Activated naive CD4-positive, alpha-beta T cell treated with anti-CD3 and anti-CD28 coated beads, Interleukin-2, amount 10 ng/mL, durations not matched to agents 5 hours and 36 hours (primary cell): ENCODE measurements at places on chromosomes 1 and 21. TPM values are rescaled to one million over a fixed set of nuclear protein-coding genes. Genes with fewer than 3 reads are reported as not detected.

The CHODL gene
- total RNA-seq: not detected

The SLC35E2B gene
- 77.9 TPM for total RNA-seq

The GPA33 gene
- total RNA-seq: 8.4 TPM

The HTR1D gene
- not detected for total RNA-seq

The PRDM16 gene
- 6.0 TPM for total RNA-seq

The CR1 gene
- 0.26 TPM for total RNA-seq

The ADAMTS5 gene
- total RNA-seq: not detected

The OPTC gene
- total RNA-seq: not detected

The KRTAP10-1 gene
- not detected for total RNA-seq

The CORT gene
- not detected for total RNA-seq

The TFF2 gene
- total RNA-seq: not detected
